Fibroblast of skin of scalp (primary cell): ENCODE measurements at places on chromosomes 11 and 22.
A peak's percentile ranks its signal among the peaks of the same experiment; 100 is the strongest.

DNA sequence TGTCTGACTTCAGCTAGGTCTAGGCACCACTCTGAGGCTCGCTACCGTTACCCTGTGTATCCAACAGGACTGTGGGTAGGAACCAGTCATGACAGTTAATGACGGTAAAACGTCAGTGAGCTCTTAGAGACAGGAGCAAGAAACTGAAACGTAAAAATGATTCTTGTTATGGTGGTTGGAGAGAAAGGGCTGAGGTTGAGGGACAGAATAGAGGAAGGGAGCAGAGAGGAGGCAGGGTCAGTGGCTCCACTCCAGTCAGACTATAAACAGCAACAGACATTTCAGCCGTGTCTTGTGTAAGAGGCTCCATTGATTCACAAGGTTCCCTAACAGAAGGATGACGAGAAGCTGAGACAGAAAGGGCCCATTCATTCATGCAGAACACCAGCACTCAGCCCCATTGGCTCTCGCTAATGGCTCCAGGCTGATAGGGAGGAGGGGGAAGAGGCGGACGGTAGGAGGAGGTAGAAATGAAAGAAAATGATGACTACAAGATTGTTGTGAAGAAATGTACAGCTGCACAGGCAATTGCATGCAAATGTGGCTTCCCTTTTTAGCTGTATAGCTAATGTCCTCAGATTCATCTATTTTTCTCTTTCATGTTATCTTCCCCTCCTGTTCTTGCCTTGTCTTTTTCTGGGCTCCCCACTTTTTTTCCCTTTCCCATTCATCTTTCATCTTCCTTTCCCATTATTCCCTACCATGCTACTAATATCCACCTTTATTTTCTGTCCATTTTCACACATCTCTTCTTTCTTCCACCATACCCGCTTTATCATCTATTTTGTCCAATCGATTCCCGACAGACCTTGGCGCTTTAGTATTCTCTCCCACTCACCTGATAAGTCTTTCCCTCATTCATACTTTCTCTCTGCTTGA, 34.3 kb downstream of the ETS1 start:
- DNase-seq = peak; percentile 15

DNA sequence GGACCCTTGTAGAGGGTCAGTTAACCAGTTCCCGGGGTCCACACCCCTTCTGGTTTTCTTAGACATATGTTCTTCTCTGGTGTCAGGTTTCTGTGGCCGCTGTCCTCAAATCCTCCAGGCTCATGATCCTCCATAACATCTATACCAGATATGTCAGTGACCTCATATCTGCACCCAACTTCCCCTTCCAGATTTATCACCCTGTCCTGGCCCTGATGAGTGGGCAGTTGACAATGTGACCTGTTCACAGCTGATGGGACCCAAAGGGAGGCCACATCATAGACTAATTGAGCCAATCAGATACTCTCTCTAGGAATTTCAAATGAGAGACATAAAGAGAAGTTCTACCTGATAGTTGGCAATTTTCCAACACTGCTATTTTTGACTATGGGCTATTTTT, 5.1 kb downstream of the DKK3 start:
- no peak for DNase-seq

- DNase-seq = no peak
Measured at GRCh38 chr11:32830413-32830738, 649 bp downstream of the PRRG4 start.

- peak; percentile 46 for DNase-seq
Measured at GRCh38 chr11:9269492-9270013, 4.4 kb upstream of the DENND5A start.

GRCh38 chr11:117605331-117605730, 191.7 kb downstream of the DSCAML1 start:
- DNase-seq = no peak

DNA sequence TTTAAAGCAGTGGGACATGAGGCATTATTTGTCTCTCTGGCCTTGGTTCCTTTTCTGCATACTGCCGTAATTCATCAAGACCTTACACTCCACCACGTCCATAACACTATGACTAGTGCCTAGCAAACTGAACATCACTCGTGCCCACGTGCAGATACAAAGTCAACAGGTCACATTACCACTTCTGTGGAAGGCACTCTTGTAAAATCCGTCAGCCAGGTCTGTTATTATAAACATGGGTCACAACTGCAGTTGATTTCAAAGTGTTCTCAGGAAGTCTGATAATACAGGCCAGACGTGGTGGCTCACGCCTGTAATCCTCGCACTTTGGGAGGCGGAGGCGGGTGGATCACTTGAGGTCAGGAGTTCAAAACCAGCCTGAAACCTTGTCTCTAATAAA, 14.1 kb downstream of the VSIG10L2 start:
- no peak for DNase-seq

DNA sequence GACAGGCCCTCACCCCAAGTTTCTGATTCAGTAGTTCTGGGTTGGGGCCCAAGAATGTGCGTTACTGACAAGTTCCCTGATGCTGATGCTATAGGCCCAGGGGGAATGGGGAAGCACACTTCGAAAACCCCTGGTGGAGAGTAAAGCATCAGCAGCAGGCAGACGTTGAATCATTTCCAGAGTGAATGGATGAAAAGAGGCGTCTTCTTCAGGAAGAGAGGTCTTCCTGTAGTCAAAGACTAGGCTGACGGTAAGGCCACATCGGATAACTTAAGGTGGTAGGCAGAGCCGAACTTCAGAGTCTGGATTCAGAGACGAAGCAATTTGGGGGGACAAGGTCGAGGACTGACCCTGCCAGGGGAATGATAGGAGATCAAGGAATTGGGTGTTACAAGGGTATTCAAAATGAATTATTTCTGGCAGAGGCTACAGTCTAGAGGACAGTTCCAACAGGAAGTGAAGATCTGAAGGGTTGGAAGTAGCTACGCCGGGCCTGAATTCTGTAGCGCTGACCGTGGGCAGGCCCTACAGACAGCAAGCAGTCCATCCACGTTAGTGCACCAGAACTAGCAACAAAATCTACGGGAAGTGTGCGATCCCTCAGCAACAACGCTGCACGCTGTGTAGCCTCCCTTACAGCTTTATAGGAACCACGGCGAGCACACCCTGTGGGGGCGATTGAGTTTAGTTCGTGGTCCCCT, 862 bp upstream of the CENATAC start:
- peak; percentile 28 for DNase-seq

- DNase-seq = peak; percentile 25
Measured at GRCh38 chr22:37680191-37680851, 4.9 kb downstream of the LGALS1 start.
